ENCODE measurements at places on chromosomes 1 and 21.

DNA sequence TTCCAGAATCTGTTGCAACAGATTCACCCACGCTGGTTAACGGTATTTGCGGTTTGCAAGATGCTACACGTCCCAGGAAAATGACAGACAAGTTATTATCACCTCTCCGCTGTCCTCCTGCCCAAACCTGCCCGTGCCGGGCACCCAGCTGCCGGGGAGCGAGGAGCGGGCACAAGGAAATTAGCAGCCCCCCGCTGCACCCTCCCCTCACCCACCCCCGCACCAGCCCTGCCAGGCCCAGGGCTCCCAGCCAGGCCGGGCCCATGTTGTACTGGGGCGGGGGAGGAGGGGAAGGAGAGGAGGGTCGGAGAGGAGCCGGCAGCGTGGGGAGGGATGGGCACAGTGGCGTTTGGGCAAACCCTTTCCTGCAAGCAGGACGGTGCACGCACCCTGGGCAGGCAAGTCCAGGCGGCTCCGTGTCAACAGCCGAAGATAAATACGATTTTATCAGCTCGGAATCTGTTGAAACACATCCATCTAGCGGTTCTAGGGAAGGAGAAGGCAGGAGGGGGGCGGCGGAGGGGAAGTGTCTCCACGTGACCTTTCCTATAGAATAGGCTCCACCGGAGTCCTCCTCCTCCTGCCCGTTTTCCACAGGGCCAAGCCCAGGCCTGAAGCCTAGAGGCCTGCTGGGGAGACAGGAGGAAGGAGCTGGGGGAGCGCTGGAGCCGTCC is 35.1 kb upstream of the CCDC27 start:
- no peak for DNase-seq

DNA sequence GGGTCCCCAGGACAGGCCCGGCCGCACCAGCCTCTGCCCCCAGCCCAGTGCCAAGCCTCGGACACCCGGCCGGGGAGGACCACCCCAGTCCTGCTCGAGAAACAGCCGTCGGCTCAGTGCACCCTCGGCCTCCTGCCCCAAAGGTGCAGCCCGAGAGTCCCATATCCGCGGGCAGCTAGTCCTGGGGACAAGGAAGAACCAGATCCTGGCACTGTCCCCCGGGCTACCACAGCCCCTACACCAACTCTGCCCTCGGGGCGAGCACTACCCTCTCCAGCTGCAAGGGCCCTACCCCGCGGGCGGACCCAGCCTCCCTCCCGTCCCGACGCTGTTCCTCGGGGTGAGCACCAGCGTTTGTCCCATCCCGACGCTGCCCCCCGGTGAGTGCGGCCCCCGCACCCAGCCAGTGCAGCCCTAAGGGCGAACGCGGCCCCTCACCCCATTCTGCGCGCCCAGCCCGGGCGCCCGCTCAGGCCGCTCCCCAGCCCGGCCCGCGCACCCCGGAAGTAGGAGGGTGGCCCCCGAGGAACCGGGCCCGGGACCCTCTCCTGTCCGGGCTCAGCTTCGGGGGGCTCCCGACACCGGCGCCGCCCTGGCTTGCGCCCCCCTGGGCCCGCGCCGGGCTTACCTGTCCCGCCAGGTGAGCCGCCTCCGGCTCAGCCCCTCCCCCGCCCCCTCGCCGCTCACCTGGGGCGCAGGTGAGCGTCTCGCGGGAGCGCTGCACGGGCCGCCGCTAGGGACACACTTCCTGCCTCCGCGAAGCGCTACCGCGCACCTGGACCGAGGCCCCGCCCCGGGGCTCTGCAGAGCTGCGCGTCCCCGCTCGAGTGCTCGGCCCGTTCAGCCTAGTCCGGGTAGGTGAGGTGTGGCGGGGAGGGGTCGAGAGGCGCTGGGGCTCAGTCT is at the start of gene KDF1:
TSS of gene KDF1 (minus strand) at position 747 of the 903 bp plus-strand sequence. CDS start 8,088 bp downstream, outside the sequence.
- no peak for DNase-seq

DNA sequence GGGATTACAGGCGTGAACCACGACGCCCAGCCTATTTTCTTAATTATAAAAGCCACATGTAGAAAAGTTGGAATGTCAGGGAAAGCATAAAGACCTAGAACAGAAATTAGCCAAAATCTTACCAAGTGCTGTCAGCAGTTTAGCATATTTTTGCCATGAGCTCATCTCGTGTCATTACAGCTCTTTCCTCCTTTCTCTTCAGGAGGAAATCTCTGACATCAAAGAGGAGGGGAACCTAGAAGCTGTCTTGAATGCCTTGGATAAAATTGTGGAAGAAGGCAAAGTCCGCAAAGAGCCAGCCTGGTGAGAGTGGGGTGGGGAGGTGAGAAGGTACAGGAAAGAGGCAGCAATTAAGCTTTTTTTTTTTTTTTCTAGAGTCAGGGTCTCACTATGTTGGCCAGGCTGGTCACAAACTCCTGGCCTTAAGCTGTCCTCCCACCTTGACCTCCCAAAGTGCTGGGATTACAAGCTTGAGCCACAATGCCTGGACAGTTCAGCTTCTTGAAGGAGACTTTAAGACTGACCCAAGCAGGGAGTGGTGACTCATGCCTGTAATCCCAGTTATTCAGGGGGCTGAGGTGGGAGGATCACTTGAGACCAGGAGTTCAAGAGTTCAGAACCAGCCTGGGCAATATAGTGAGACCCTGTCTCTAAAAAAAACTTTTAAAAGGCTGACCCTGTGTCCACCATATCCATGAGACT is 8.4 kb upstream of the BGLAP start:
- peak; percentile 89 for DNase-seq

DNA sequence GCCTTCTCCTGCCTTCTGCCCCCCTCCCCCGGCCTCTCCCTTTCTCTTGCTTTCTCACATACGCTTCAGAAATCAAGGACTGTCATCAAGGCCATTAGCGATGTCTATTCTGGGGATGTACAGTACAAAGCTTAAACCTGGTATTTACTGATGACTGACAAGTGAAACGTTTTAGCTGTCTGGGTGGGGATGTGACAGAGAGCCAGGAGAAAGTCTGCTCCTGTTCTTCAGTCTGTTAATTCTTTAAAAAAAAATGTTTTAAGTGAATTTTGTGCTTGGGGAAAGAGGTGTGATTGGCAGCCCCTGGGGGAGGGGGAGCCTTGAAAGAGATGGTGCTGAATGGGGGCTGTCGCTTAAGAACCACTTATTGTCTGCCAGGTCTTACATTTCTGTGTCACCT is 283.0 kb upstream of the PLXNA2 start:
- DNase-seq, result no peak

DNA sequence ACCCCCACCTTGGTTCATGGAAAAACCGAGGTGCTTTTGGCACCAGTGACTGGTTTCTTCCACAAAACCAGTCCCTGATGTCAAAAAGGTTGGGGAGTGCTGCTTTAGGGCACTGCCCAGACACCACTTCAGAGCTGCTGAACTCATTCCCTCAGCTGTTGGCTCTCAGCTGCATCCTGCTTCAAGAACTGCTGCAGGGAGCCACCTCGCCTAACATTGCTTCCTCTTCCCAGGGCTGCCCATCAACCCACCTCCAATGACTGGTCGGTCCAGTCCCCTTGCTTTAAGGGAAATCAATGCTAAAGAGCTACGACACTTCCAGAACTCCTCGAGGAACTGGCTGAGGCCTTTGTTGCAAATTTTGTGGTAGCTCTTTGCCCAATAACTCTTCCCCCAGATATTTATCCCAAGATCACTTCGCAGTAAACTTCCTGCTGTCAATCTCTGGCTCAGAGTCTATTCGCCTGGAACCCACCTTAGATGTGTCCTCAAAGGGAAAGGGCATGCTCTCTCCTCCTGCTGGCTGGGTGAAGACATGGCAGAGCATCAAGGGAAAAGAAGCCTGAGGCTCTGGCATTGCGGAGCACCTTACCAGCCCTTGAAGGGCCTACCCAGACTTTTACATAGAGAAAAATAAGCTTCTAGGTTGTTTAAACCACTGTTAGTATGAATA is 29.0 kb downstream of the C1orf52 start:
- no peak for DNase-seq

GRCh38 chr1:30028283-30028682 is 695.1 kb downstream of the MATN1 start:
- DNase-seq, result no peak

GRCh38 chr1:244226435-244226834 is 175.4 kb downstream of the ZBTB18 start:
- peak; percentile 46 for DNase-seq

GRCh38 chr1:219143735-219144134 is 29.9 kb upstream of the LYPLAL1 start:
- peak; percentile 33 for DNase-seq

DNA sequence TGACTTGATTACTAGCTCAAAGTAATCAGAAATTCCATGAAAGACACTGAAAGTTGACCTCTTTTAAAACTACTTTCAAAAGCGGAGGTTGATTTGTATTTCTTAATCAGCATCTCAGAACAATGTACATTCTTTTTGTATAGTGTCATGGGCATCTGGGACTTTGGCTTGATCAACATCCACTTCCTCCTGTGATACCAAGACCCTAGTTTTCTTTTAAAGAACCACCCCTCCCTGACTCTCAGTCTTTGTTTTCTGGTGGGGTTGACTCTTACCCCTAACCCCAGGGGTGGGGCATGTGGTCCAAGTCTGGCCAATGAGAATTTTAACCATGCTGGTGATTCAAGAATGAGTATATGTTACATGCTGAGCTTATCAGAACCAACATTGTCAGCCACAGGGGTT is 21.7 kb upstream of the IRF2BP2 start:
- peak; percentile 94 for DNase-seq

GRCh38 chr21:42201615-42202161 is 17.3 kb upstream of the ABCG1 start:
- no peak for DNase-seq

DNA sequence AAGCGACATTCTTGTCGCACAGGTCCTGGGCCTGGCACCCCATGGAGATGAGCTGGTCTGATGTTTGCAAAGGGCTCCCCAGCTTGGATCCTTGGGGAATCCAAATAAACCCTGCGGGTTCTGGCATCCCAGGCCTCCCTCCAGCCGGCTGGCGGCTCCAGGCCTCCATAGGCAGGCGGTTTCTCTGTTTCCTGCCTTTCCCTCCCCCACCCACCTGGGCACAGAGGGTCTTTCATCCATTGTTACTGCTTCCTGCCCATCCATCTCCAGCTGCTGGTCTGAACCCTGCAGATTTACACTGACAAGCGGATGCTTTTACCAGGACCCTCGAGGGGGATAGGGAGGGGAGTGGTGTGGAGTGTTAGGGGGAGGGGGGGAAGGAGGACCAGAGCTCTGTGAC is 39.1 kb upstream of the ID3 start:
- no peak for DNase-seq

- no peak for DNase-seq
Measured at GRCh38 chr1:150807249-150808023, 624 bp downstream of the CTSK start.

GRCh38 chr1:6365047-6365446 is 28.5 kb downstream of the ACOT7 start:
- DNase-seq, result no peak

DNA sequence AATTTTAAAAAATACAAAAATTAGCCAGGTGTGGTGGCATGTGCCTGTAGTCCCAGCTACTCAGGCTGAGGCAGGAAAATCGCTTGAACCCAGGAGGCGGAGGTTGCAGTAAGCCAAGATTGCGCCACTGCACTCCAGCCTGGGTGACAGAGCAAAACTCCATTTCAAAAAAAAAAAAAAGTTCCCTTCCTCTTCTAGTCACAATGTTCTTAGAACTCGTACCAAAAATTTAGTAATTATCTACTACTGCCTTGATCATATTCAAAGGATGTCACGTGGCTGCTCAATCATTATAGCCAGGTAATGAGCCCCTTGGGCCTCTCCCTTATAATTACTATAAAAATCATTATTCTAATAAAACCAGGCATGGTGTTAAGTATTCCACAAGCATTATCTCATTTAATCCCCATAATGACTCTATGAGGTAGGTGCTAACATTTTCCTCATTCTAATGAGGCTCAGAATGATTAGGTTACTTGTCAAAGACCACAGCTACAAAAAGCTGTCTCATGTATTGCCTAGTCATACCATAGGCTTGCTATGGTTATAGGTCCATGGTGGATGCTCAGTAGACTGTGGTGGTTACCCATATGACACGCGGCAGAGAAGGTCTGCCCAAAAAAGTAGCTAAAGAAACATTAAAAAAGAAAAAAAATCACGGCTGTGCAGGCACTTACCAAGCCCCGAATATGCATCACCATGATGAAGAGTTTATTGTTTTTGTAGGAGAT is 15.5 kb upstream of the PPP1R15B start:
- DNase-seq, result no peak

GRCh38 chr1:218501161-218501560 is 156.0 kb downstream of the TGFB2 start:
- DNase-seq, result no peak

DNA sequence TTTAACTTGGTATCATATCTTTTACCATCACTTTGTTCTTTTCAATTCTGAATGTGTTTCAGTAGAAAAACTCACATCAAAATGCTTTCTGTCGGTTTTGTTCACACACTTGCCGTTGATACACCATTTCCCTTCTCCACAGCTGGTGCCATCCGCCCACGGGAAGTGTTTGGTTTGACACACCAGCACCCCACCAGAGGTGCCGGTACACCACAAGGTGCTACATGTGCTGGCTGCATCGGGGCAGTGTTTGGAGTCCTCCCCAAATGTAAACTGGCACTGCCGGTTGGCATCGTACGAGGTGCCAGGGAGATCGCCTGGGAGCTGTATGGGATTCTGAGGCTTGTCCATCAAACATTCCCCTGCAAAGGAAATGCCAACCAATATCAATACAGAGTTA is 5.0 kb downstream of the ADAMTS1 start:
- no peak for DNase-seq

- DNase-seq, result no peak
Measured at GRCh38 chr1:160282807-160283206, 2.1 kb downstream of the PEX19 start.

DNA sequence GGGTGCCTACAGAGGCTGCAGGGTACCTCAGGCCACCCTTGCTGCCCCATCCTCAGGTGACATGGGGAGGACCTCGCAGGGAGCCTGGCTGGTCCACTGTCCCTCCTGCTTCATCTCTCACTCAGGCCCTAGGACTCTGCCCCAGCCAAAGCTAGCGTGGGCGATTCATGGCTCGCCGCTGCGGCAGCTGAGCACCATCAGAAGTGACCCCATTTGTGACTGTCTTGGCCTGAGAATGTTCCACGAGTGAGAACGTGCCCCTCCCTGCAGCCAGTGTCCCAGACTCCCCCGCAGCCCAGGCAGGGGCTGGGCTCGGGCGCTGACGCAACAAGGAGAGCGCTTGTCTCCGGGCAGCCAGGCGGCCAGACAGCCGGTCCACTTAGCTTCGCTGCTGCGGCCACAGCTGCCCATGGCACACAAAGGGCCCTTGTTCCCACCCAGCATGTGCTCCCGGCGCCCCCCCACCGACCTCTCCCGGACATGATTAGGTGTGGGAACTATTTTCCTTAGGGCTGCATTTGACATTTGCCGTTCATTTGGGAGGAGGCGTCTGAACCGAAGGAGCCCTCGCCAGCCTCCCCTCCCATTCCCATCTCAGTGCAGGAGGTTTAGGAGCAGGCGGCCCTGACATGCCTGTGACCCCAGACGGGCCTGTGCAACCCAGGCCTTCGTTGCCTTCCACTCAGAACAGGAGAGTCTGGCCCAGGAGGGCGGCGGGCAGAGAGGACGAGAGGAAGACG is 19.3 kb upstream of the POFUT2 start:
- DNase-seq, result peak; percentile 91
